Natural killer cell (primary cell): ENCODE measurements at places on chromosomes 7 and 10. TPM values are rescaled to one million over a fixed set of nuclear protein-coding genes. Genes with fewer than 3 reads are reported as not detected.
A peak's percentile ranks its signal among the peaks of the same experiment; 100 is the strongest.

The PNLIPRP2 gene
- total RNA-seq: not detected

The SPDYE5 gene
- total RNA-seq: not detected

The CALN1 gene
- total RNA-seq: 0.18 TPM

The CLCN1 gene
- 0.16 TPM for total RNA-seq

The ASAH2 gene
- 0.79 TPM for total RNA-seq

- no peak overlapping the region for H3K27ac ChIP-seq
- no peaks in the 10 kb centered on the region for H3K36me3 ChIP-seq
- H3K4me1 ChIP-seq: no peaks in the 10 kb centered on the region
- no peaks in the 10 kb centered on the region for H3K27me3 ChIP-seq
These were observed 77.9 kb downstream of the HERPUD2 start for GRCh38 chr7:35617041-35617440.

GRCh38 chr10:2256241-2256640 lies 518.9 kb upstream of the ADARB2 start:
- DNase-seq: no peak
- no peak overlapping the region for H3K4me3 ChIP-seq
- no peaks in the 10 kb centered on the region for H3K4me1 ChIP-seq
- no peak overlapping the region for H3K27ac ChIP-seq

DNA sequence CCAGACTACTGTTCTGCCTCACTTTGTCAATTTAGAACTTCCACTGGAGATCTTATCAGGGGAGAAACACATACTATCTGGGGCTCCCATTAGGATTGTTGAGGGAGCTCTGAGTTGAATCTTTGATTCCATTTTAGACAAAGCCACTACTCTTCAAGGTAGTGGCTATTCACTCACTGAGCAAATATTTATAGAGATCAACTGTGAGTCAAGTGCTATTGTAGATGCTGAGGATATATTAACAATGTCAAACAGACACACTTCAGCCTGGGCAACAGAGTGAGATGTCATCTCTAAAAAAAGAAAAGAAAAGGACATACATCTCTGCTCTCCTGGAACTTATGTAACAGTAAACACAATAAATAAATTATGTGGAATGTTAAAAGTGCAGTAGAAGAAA lies 315.3 kb downstream of the PTEN start:
- H3K4me1 ChIP-seq: no peaks in the 10 kb centered on the region
- H3K4me3 ChIP-seq: no peak overlapping the region
- H3K36me3 ChIP-seq: no peaks in the 10 kb centered on the region
- no peak for DNase-seq
- H3K27ac ChIP-seq: no peak overlapping the region
- no peaks in the 10 kb centered on the region for H3K27me3 ChIP-seq

- no peak for DNase-seq
- H3K36me3 ChIP-seq: peaks cover 42% of the 10 kb centered on the region
- no peak overlapping the region for H3K27ac ChIP-seq
These were observed 2.8 kb upstream of the CHCHD1 start for GRCh38 chr10:73779018-73779417.

DNA sequence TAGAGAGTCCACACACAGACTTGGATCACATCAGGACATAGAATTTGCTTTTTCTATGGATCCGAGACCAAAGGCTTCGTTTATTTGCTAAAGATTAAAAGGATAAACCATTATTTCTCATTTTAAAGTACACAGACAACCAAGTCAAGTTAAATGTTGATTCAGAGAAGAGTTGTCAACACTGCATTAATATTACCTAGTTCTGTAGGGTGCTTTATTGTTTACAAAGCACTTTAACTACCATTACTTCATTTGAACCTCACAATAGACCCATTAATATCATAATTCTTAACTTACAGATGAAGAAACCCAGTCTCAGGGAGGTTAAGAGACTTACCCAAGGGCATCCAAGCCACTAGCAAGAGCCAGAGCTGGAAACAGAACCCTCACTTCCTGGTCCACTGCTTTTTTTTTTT lies 43.2 kb upstream of the GSAP start:
- DNase-seq: no peak
- H3K4me3 ChIP-seq: no peak overlapping the region
- no peaks in the 10 kb centered on the region for H3K36me3 ChIP-seq

DNA sequence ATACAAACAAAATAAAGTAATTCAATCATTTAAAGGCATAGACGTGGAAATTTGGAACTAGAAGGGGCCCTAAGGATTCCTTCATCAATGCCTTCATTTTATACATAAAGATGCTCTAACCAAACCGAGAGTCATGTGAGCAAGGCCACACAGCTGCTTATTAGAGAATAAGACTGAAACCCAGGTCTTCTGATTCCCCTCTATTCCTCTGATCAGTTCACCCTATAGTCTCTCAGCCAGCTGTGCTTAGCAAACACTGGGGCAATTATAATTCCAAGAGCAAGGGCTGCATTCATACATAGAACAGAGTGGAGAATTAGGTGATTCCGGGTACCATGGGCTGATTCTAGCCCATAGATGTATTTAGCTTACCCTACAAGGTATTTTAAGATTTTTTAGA lies 9.7 kb upstream of the XPNPEP1 start:
- H3K36me3 ChIP-seq: no peaks in the 10 kb centered on the region
- no peak overlapping the region for H3K4me3 ChIP-seq
- H3K27me3 ChIP-seq: no peaks in the 10 kb centered on the region
- H3K27ac ChIP-seq: peak overlapping the region; percentile 8

DNA sequence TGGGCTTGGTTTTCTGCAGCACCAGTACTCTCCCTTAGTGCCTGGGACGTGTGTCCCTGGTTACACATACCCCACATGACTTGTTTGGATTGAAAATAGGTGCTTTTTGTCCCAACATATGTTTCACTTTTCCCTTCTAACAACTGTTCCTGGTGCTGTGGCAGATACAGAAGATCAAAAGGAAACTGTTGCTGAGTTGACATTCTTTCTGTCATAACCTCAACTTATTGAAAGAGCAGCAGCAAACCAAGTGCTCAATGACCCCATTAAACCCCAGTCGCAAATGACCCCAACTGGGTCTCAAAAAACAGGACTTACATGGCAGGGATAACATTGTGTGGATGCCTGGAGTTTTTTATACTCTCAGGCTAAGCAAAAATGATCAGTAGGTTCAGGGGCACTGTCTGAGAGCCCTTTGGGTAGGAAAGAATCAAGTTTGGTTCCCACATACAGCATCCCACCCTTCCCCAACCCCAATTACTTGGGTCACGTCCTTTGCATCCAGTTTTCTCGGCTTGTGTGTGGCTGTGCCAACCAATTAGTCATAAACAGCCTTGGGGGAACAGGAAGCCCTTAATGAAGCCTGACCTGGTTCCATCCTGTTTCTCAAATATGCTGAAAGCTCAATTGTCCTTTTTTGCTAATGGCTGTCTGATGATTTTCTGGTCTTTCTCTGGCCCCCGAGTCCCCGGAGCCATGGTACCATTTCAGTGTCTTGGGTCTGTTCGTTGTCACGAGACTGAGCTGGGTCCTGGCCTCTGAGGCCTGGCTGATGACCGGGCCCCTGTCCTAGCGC lies 4.9 kb downstream of the HKDC1 start:
- H3K36me3 ChIP-seq: no peaks in the 10 kb centered on the region
- no peaks in the 10 kb centered on the region for H3K27me3 ChIP-seq
- DNase-seq: no peak

- H3K4me3 ChIP-seq: no peak overlapping the region
- no peaks in the 10 kb centered on the region for H3K36me3 ChIP-seq
- no peak for DNase-seq
- no peaks in the 10 kb centered on the region for H3K27me3 ChIP-seq
- no peaks in the 10 kb centered on the region for H3K4me1 ChIP-seq
- no peak overlapping the region for H3K27ac ChIP-seq
These were observed 222.8 kb upstream of the PRKCQ start for GRCh38 chr10:6802759-6803426.

DNA sequence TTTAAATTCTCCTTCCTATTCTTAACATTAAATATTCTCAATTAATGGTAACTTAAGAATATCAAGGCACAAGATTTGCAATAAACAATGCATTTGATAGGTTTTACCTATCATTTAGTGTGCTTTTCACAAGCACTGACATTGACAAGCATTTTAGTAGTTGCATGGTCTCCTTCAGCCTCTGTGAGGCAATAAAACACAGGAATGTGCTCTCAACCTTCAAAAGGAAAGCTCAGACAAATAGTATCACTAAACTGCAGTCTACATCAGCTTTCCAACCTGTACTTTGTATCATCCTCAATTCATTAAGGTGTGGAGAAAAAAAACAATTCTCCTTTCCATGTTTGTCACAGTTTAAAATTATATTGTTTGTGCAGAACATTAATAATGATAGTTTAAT lies 51.1 kb upstream of the TSPAN13 start:
- peaks cover 58% of the 10 kb centered on the region for H3K36me3 ChIP-seq
- no peak for DNase-seq
- H3K4me3 ChIP-seq: no peak overlapping the region
- H3K27me3 ChIP-seq: no peaks in the 10 kb centered on the region

DNA sequence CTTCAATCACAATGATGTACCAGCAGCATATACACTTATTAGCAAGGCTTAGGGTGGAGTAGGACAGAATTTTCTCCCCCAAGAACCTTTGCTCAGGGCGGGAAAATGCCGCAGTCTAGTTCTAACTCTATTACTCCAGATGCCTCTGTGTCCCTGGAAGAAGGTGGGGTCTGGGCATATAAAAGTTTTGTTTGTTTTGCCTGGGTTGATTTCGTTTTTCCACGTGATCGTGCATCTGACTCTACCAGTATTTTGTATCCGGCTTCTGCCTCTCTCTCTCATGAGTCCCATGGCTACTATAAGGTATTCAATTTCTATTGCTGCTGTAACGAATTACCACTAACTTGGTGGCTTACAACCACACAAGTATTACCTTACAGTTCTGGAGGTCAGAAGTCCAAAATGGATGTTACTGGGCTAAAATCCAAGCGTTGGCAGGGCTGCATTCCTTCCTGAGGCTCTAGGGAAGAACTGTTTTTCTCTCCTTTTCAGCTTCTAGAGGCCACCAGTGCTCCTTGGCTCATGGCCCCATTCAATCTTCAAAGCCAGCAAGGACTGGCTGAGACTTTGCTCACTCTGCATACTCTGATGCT lies 181.2 kb upstream of the PRSS58 start:
- H3K36me3 ChIP-seq: no peaks in the 10 kb centered on the region
- H3K4me3 ChIP-seq: no peak overlapping the region
- no peaks in the 10 kb centered on the region for H3K27me3 ChIP-seq
- DNase-seq: no peak
- H3K4me1 ChIP-seq: peaks cover 13% of the 10 kb centered on the region

DNA sequence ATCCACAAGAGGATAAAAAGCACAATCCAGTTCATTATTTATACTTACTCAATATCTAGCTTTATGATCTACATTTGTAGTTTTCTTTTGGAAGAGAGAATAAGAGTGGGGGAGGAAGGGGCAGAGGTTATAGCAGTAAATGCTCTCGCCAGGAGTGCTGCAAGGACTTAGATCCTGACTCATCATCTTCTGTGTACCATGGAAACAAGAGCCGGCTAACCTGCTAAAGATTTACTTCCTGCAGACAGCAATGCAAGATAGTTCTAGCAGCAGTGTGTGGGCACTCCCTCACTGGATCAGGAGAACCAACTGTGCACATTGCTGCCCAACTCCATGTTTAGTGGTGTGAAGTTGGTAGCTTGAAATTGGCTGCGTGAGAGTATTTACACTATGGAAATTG lies 47.7 kb upstream of the TRIL start:
- DNase-seq: no peak
- no peak overlapping the region for H3K27ac ChIP-seq
- H3K4me1 ChIP-seq: no peaks in the 10 kb centered on the region

- peak; percentile 45 for DNase-seq
- peaks cover 20% of the 10 kb centered on the region for H3K36me3 ChIP-seq
- H3K4me1 ChIP-seq: peaks cover 30% of the 10 kb centered on the region
- H3K27ac ChIP-seq: peak overlapping the region; percentile 71
These were observed 167.7 kb downstream of the SFMBT2 start for GRCh38 chr10:7243139-7243538.

DNA sequence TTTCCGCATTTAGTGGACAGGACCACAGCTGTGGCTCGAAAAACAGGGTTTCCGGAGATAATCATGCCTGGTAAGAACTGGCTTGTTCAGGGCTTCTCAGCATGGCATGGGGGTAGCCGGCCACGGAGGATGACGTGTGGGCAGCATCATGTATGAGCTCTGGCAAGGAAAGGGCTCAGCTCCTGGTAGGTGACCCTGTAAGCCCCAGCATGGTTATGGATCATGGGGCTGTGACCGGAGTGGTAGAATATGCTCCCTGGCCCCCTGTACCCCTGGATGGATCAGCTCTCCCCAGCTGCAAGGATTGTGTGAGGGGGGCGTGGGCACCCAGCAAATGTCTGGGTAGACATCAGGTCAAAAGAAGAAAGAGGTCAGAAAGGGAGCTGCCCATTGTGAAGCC lies 113.5 kb downstream of the DOCK1 start:
- H3K4me1 ChIP-seq: no peaks in the 10 kb centered on the region
- no peak overlapping the region for H3K27ac ChIP-seq
- H3K36me3 ChIP-seq: no peaks in the 10 kb centered on the region
- no peaks in the 10 kb centered on the region for H3K27me3 ChIP-seq
- no peak overlapping the region for H3K4me3 ChIP-seq

DNA sequence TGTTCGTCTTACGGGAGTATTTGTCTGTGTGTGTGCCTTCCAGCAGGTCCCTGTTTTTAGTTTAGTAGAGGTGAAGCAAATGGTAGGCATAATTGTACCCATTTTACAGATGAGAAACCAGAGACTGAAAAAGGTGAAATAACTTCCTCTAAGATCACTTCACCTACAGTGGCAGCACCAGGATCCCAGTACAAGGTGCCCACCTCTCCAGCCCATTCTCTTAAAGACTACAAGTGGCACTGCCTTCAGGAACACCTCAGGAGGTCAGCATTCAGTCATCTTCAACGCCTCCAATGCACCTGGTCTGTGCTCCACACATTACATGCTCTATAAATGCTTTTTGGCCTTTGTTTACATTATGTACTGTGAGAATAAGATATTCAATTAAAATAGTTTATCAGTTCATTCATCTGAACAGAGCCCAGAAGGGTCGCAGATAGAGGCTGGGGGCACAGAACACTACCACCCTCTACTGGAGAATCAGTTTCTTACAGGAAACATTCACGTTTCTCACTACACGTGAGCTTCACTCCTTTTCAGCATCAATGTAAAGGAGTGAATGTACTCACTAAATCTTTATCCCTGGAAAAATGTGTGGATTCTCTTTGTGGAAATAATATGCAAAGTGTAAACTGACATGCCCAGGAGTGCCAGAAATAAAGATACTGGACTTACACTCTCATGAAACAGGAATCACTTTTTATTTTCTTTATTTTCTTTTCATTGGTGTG lies 45.5 kb upstream of the ABLIM1 start:
- no peak for DNase-seq
- H3K27ac ChIP-seq: no peak overlapping the region
- H3K27me3 ChIP-seq: no peaks in the 10 kb centered on the region
- H3K4me1 ChIP-seq: no peaks in the 10 kb centered on the region

GRCh38 chr10:20110125-20111100 lies 294.2 kb downstream of the PLXDC2 start:
- no peak overlapping the region for H3K4me3 ChIP-seq
- no peak overlapping the region for H3K27ac ChIP-seq
- H3K4me1 ChIP-seq: no peaks in the 10 kb centered on the region
- DNase-seq: no peak

- no peak overlapping the region for H3K27ac ChIP-seq
- no peaks in the 10 kb centered on the region for H3K27me3 ChIP-seq
- peaks cover 9% of the 10 kb centered on the region for H3K4me1 ChIP-seq
These were observed 19.4 kb downstream of the SPOCK2 start for GRCh38 chr10:72068901-72069446.

- H3K4me1 ChIP-seq: peaks cover 29% of the 10 kb centered on the region
- H3K4me3 ChIP-seq: no peak overlapping the region
- peaks cover 15% of the 10 kb centered on the region for H3K36me3 ChIP-seq
- no peaks in the 10 kb centered on the region for H3K27me3 ChIP-seq
- no peak for DNase-seq
- H3K27ac ChIP-seq: no peak overlapping the region
These were observed 70.9 kb downstream of the CTBP2 start for GRCh38 chr10:125089469-125089868.

- no peaks in the 10 kb centered on the region for H3K4me1 ChIP-seq
- DNase-seq: no peak
- H3K27ac ChIP-seq: no peak overlapping the region
- no peak overlapping the region for H3K4me3 ChIP-seq
These were observed 42.7 kb downstream of the HTRA1 start for GRCh38 chr10:122503886-122504609.
